Neural progenitor cell (in vitro differentiated cells): ENCODE measurements at places on chromosomes 3 and 15.

DNA sequence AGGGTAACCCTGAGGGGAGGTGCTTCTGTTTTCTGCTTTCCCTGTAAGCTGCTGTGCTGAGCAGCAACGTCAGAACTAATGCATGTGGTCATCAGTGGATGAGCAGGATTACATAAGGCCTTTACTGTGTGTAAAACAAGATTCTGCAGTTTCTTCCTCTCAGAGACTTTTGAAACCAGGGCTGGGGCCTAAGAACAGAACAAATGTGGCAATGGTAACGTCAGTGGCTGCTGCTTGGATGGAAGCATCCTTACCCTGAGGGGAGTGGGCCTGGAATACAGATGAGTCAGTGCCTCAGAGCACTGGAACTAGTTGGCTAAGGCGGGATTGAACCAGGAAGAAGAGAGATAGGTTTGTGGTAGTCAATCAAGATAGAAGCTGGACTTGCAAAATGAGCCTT lies 180.2 kb upstream of the KCNH8 start:
- H3K4me1 ChIP-seq: no peaks in the 10 kb centered on the region
- H3K27me3 ChIP-seq: no peaks in the 10 kb centered on the region
- H3K4me3 ChIP-seq: no peak overlapping the region
- H3K36me3 ChIP-seq: peaks cover 2% of the 10 kb centered on the region
- no peak overlapping the region for H3K27ac ChIP-seq
- no peak for DNase-seq

DNA sequence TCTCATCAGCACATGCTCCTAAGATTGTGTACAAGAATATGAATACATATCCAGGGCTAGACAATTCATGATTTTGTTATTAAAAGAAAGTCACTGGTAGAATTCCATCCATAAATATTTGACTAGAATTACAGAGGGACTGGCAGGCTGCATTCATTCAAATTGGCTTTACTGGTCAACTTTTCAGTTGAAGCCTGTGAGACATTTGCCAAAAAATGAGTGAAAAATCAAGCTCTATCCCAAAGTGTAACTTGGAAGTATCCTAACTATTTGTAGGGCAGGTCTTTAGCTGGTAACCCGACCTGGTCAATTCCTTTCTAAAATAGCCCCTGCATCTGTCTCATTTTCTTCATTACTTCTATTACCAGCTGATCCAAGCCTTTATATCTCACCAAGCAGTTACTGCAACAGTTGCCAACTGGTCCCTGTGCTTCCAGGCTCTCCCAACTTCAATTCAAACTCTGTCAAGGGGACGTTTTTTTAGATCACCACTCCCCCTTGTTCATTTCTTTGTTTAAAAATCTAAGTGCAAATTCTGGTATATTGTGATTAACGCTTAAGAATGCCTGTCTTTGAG lies 173.1 kb upstream of the TBL1XR1 start:
- no peak overlapping the region for H3K4me3 ChIP-seq
- no peak for DNase-seq
- no peak overlapping the region for H3K27ac ChIP-seq
- no peaks in the 10 kb centered on the region for H3K36me3 ChIP-seq
- peaks cover 6% of the 10 kb centered on the region for H3K4me1 ChIP-seq
- H3K27me3 ChIP-seq: no peaks in the 10 kb centered on the region

- H3K4me1 ChIP-seq: peaks cover 15% of the 10 kb centered on the region
- DNase-seq: peak; percentile 33
- no peak overlapping the region for H3K27ac ChIP-seq
- no peak overlapping the region for H3K4me3 ChIP-seq
Measured at GRCh38 chr15:33022629-33023028, 171.9 kb downstream of the FMN1 start.

GRCh38 chr3:163936543-163936942 lies 1141.8 kb downstream of the SI start:
- no peaks in the 10 kb centered on the region for H3K36me3 ChIP-seq
- H3K27me3 ChIP-seq: no peaks in the 10 kb centered on the region

GRCh38 chr3:135329479-135329878 lies 534.4 kb downstream of the EPHB1 start:
- H3K36me3 ChIP-seq: no peaks in the 10 kb centered on the region
- peaks cover 7% of the 10 kb centered on the region for H3K4me1 ChIP-seq
- H3K27ac ChIP-seq: no peak overlapping the region
- no peak overlapping the region for H3K4me3 ChIP-seq

GRCh38 chr3:25056803-25057351 lies 371.2 kb upstream of the RARB start:
- no peaks in the 10 kb centered on the region for H3K27me3 ChIP-seq
- H3K4me1 ChIP-seq: no peaks in the 10 kb centered on the region
- DNase-seq: no peak
- no peaks in the 10 kb centered on the region for H3K36me3 ChIP-seq
- H3K27ac ChIP-seq: no peak overlapping the region

GRCh38 chr15:57445872-57446271 lies 69.6 kb downstream of the CGNL1 start:
- peaks cover 8% of the 10 kb centered on the region for H3K4me1 ChIP-seq
- H3K4me3 ChIP-seq: no peak overlapping the region
- H3K36me3 ChIP-seq: no peaks in the 10 kb centered on the region
- H3K27me3 ChIP-seq: no peaks in the 10 kb centered on the region
- no peak overlapping the region for H3K27ac ChIP-seq
- DNase-seq: no peak

DNA sequence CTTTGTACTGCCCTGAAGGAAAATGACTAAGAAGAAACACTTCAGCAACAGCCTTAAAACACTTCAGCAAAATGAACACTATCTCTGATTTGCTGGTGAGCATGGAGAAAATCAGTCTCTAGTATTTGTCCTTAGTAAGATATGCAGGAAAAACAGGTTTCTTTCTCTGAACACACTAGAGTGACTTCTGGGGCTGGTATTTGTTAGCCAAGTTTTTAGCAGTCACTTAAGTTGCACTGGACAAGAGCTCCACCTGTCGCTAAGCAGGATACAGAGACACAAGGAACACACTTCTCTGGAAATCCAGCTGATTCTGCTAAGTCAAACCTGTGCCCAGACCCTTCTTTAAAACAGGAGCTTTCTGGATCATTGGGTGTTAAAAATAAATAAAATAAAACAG lies 65.3 kb downstream of the CHAC1 start:
- peak; percentile 16 for DNase-seq
- H3K27ac ChIP-seq: no peak overlapping the region
- no peaks in the 10 kb centered on the region for H3K27me3 ChIP-seq
- H3K4me3 ChIP-seq: no peak overlapping the region
- no peaks in the 10 kb centered on the region for H3K4me1 ChIP-seq
- H3K36me3 ChIP-seq: peaks cover 11% of the 10 kb centered on the region

GRCh38 chr3:179852142-179852905 lies 184.4 kb downstream of the PEX5L start:
- no peaks in the 10 kb centered on the region for H3K27me3 ChIP-seq
- no peak overlapping the region for H3K4me3 ChIP-seq
- no peaks in the 10 kb centered on the region for H3K4me1 ChIP-seq
- no peaks in the 10 kb centered on the region for H3K36me3 ChIP-seq
- no peak overlapping the region for H3K27ac ChIP-seq

GRCh38 chr15:62307551-62307950 lies 142.5 kb upstream of the C2CD4B start:
- no peaks in the 10 kb centered on the region for H3K27me3 ChIP-seq
- no peaks in the 10 kb centered on the region for H3K4me1 ChIP-seq
- no peak for DNase-seq
- no peaks in the 10 kb centered on the region for H3K36me3 ChIP-seq
- H3K27ac ChIP-seq: no peak overlapping the region

DNA sequence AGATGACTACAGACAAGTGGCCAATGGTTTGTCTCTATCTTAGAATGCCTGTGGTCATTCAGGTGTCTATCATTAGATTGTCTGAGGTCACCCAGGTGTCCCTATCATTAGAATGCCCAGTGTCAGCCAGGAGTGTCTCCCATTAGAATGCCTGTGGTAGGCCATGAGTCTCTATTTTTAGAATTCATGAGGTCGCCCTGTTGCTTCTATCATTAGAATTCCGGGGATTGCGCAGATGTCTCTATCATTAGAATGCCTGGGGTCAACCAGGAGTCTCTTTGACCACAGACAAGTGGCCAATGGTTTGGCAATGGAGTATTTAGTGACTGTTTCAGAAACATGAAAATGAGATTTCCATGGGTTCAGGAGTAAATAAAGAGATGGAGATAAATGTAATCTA lies 7.6 kb downstream of the RTP2 start:
- no peak overlapping the region for H3K27ac ChIP-seq
- no peaks in the 10 kb centered on the region for H3K4me1 ChIP-seq
- no peaks in the 10 kb centered on the region for H3K36me3 ChIP-seq
- no peak overlapping the region for H3K4me3 ChIP-seq

GRCh38 chr3:39144095-39144747 lies 9.2 kb downstream of the CSRNP1 start:
- H3K4me1 ChIP-seq: no peaks in the 10 kb centered on the region
- no peak overlapping the region for H3K4me3 ChIP-seq
- DNase-seq: no peak
- H3K36me3 ChIP-seq: no peaks in the 10 kb centered on the region
- no peak overlapping the region for H3K27ac ChIP-seq

DNA sequence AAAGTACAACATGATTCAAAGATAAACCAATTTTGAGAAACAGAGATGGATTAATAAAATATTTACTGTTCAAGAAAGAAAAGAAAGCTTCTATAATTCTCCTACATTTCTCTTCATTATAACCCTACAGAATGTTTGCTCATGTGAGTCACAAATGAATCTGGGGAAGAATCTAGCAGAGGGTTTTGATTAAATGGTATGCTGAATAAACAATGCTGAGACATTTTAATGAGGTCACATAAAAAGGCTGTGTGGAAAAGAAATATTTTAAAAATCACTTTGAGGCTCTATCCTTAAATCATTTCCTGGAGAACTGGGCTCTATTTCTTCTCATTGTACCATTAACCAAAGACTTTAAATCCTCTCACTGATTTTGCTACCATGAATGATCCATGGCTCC lies 727.7 kb downstream of the NTRK3 start:
- DNase-seq: no peak
- H3K27ac ChIP-seq: no peak overlapping the region
- H3K27me3 ChIP-seq: no peaks in the 10 kb centered on the region
- peaks cover 7% of the 10 kb centered on the region for H3K4me1 ChIP-seq
